ENCODE measurements at places on chromosomes 1 and 21.

DNA sequence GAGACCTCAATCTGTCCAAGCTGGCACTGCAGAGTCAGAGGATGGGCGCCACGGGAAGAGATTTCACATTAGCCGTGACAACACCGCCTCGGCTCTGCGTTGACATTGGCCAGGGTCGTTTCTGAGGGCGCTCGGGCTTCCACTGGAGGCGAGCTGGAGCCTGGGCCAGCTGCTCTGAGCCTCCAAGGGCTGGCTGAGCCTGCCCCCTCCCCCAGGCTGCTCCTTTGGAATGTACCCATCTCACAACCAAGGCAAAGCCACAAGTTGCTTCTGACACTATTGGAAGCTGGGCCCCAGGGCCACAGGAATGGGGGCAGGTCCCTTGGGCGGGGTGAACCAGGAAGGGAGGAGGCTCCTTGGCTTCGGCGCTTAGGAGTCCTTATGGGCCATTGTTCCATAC lies 12.7 kb downstream of the GPR3 start:
- DNase-seq, result no peak

- no peak for DNase-seq
These were observed 35.6 kb upstream of the VASH2 start for GRCh38 chr1:212914789-212915188.

DNA sequence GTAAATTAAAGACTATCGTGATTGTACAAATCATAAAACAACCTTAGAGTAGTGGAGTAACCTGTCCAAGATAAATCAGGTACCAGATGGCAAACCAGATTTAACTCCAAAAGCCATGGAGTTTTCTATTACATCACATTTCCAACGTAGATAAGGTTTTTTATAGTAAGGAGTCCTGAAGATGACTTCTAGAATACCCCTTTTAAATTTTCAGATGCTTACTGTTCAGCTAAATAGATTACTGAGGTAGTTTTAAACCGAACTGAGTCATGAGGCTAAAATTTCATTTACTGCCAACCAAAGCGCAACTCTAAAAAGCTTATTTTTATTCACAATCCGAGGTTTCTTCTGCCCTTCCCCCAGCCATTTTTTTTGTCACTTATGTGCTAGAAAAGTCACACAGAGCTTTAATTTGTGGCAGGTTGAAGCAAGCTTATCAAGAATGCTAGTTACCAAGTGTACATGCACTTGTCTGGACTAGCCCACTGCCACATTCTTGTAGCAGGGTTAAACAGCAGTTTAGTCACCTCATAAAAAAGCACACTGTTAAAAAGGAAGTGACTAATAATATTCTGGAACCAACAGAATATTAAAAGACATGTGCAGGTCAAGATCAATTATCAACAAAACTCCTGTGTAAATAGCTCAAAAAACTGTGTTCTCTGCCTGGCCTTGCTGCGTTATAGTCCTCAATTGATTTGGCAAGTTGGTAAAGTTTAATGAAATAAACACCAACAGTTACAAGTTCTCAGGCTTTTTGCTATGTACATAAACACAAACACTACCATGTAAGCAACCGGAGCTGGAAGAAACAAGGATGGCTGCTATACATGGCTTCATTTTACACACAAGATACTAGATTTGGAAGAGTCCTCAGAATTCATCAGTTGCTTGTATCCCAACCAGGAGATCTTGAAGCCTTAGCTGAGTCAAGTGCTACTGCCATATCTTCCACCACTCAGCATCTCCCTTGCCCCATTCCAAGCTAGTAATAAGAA lies 180.3 kb upstream of the DMRTA2 start:
- DNase-seq, result no peak

DNA sequence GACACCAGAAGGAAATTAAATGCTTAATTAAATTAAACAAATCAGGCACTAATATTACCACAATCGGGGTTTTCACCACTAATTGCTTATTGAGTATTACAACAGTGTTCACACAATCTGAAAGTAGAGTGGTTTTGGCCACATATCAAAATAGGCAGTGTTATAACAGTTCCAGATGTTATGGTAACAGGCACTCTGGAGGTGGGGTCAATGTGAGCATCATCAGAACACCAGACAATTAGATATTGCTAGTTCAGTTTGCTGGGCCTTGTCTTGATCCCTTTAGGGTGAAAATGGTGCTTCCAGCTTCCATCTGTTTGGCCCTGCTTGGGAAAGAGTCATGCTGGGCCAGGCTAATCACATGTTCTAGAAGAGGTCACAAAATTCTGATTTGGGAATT lies 14.5 kb upstream of the DDAH1 start:
- no peak for DNase-seq

DNA sequence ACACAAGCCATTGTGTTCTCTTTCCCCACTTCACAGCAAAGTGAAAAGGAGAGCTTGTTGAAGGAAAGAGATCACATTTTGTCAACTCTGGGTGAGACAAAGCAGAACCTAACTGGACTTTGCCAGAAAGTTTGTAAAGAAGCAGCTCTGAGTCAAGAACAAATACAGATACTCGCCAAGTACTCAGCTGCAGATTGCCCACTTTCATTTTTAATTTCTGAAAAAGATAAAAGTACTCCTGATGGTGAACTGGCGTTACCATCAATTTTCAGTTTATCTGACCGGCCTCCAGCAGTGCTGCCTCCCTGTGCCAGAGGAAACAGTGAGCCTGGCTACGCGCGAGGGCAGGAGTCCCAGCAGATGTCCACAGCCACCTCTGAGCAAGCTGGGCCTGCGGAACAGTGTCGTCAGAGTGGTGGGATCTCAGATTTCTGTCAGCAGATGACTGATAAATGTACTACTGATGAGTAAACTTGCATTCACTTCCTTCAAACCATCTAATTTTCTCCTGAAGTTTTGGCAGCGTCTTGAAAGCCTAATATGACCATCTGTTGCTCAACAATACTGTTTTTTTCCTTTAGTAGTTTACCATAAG lies 43.7 kb downstream of the BACH1 start:
- no peak for DNase-seq

- no peak for DNase-seq
These were observed 159.7 kb upstream of the DSCAM start for GRCh38 chr21:41006636-41007035.

DNA sequence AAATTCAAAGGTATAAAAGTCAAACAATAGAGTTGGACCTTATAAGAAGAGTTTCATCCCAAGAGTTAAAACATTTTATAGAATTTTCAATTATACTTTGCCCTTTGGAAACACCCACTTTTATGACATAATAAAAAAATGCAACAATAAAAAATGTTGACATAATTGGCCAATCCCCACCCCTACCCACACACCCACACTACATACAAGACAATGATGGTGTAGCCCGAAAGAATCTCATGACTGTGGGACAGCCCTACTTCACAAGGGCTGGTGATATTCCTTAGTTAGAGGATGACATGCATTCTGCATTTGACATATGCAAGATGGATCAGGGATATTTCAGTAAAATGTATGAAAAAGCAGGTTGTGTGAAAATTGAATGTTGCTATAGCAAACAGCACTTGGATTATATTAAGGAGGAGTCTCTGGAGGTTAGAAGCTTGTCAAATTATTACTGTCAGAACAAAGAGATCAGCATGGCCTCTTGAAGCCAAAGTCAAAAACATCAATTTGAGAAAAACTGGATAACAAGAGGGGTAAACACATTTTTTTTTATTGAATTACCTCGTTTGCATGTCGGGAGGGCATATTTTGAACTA lies 133.0 kb upstream of the SAMSN1 start:
- DNase-seq, result no peak
